Activated gamma-delta T cell (primary cell): ENCODE measurements at places on chromosomes 13 and 19.

- DNase-seq, result no peak
Observed at GRCh38 chr19:4516939-4517300, 1.4 kb downstream of the PLIN4 start.

DNA sequence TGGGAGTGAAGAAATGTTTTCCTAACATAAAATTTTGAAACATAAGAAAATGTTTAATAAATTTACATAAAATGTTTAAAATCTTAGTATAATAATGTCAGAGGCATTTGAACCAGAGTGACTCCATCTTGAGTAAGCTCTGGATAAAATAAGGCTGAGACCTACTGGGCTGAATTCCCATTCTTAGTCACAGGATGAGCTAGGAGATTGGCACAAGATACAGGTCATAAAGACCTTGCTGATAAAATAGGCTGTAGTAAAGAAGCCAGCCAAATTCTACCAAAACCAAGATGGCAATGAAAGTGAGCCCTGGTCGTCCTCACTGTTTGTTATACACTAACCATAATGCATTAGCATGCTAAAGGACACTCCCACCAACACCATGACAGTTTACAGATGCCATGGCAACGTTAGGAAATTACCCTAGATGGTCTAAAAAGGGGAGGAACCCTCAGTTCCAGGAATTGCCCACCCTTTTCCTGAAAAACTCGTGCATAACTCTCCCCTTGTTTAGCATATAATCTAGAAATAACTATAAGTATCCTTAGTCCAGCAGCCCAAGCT, 1184.0 kb downstream of the UQCRFS1 start:
- no peak for DNase-seq

DNA sequence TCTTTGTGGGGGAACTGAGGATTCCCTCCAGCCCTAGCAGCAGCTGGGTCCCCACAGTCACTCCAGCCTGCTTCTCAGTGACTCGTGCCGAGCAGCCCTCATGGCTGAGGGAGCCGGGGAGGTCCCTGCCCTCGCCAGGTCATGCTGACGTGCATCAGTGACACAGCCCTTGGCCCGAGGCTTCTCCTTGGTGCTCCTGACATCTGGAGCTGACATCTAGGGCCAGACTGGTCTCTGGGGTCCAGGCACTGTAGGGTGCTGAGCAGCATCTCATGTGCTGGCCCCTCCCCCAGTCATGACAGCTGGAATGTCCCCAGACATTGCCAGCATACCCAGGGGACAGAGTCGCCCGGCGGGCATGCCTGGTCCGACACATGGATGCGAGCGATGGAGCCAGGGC, 14.4 kb downstream of the COMP start:
- DNase-seq, result no peak

GRCh38 chr13:107185889-107186288, 618.0 kb upstream of the ARGLU1 start:
- DNase-seq, result no peak

- no peak for DNase-seq
Observed at GRCh38 chr13:44045180-44045562, 165.5 kb downstream of the LACC1 start.

DNA sequence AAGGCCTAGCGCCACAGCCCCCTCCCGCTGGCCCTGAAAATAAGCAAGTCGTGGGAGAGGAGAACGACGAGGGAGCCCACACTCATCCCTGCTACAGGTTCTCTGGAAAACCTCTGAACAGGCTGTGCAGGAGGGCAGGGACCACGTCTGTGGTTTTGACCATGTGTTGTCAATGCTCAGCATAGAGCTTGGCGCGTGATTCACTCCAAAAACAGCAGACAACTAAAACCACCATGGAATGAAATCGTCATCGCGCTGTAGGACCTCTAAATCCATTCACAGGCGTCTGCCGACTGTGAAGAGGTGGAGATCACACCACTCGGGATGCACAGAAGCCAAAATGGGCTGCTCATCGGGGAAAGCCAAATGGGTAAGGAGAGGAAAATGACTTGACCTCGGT, 121.3 kb downstream of the COL4A1 start:
- no peak for DNase-seq

DNA sequence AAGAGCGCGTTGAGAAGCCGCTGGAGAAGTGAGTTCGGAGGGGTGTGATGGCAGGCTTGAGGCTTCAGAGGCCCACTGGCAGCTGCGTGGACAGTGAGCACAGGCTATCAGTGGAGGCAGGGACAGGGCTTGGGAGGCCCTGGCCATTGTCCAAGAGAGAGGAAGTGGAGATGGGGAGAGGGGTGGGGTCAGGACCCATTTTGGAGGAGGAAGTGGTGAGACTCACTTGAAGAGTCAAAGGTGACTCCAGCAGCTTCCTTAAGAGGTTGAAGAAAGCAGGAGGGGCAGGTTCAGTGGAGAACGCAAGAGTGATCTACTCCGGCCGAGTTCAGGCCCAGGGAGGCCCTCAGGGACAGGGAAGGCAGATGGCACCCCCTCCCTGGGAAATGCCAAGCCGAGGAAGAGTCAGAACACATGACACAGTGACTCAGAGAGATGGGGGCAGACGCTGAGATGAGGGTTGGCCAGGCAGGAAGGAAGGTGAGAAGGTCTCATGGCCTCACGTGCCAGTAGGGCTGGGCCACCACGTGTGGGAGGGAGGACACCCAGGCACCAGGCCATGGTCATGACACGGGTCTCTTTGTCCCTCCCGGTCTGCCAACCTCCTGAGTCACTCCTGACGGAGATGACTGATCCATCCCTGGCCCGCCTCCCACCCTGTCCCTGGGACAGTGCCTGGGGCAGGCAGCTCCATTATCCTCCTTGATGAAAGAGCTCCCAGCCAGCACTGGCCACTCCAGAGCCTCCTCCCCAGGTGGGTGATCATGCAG, 10.1 kb upstream of the CD22 start:
- no peak for DNase-seq

DNA sequence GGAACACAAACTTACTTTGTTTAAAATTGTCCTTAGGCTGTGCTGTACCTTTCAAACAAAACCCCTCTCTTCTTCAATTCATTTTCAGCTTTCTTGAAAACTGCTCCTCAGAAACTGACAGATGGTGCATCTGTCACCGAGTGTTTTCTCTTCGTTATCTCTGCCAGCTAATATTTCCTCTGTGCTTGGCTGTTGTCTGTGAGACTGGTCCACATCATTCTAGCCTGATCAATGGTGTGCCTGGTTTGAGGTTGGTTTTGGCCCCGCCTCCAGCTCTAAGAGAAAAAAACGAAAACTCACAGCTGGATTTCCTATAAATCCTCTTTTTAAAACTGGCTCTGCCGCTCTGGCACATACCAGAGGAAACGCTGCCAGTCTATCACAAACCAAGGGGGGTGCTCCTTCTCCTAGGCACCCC, 79.7 kb downstream of the STARD13 start:
- no peak for DNase-seq

DNA sequence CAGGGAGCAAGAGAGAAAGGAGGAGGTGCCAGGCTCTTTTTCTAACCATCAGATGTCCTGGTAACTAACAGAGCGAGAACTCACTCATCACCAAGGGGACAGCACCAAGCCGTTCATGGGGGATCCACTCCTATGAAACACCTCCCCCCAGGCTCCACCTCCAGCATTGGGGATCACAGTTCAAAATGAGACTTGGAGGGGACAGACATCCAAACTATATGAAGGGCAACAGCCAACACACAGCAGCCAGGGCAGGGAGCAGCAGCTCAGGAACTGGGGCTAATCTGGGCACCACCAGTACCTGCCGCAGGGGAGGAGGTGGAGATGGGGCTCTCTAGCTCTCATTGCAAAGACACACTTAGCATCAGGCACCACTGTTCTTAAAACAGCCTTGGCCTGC, 34.3 kb upstream of the VSTM2B start:
- DNase-seq, result no peak

DNA sequence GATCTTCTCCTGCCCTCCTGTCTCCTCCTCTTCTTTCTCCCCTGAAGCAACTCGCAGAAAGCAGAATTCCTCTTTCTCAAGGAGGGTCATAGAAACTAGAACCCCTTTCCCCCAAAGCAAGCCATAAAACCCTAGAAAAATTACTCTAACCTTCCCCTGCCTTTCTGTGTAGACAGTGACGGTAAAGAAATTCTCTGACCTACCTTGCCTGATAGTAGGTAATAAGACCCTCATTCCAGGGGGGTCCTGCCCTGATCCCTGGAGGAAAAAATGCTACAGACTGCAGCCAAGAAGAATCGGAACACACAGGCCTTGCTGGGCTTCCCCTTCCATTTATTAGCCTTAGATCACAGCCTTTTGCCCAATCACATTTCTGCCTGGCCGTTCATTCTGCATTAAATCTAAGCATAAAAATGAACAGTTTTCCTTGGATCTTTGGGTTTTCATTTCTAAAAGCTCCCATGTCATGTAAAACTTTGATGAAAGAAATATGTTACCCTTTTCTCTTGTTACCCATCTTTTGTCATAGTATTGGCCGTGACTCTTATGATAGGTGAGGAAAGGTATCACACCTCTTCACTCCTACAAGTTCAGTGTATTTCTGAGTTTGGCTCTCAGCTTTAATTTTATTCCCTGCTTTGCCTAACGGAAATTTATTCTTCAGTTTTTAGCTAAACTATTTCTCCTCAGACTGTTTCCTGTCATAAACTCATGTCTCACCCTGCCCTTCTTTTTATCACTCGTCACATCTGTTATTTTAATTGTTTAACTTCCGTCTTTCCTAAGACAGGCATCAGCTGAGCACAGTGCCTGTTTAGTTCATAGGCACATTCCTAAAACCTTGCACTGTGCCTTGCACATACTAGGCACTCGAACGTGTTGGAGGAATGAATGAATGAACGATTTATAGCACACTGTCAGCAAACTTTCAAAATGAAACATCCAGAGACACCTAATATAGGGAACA, 20.4 kb upstream of the CPB2 start:
- no peak for DNase-seq
